ENCODE measurements at places on chromosomes 11 and 22.

GRCh38 chr11:109658190-109658589 is 236.2 kb downstream of the C11orf87 start:
- no peak for DNase-seq

GRCh38 chr11:101474666-101475065 is 109.1 kb downstream of the TRPC6 start:
- DNase-seq, result no peak

DNA sequence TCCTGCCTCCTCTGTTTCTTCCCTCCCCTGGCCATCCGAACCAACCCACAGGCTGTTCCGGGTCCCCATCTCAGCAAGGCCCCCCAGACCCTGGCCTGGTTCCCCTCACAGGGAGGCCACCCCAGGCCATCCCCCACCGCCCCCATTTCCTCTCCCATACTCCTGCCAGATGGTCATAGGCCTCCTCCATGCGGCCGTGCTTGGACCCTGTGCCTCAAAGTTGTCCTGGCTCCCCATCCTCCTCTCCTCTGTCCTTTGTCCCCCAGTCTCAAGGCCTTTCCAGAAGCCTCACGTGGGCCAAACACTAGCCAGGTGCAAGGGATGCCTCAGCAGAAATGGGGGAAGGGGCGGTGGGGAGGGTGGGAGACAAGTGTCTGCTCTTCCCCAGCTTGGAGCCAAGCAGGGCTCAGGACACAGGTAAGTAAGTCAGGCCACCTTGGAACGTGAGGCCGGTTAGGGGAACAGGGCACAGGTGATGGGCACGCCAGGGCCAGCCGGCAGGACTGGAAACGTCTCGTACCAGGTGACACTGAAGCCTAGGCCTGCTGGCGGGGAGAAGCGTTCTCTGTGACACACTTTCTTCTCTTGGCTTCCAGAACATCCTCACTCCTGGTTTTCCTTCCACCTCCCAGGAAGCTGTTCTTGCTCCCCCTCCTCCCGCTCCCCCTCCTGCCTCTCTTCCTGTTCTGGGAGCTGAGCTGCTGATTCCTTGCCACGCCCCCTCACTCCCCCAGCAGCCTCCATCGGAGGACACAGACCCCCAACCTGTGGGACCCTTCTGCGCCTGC is 31.5 kb upstream of the SLC22A12 start:
- no peak for DNase-seq

DNA sequence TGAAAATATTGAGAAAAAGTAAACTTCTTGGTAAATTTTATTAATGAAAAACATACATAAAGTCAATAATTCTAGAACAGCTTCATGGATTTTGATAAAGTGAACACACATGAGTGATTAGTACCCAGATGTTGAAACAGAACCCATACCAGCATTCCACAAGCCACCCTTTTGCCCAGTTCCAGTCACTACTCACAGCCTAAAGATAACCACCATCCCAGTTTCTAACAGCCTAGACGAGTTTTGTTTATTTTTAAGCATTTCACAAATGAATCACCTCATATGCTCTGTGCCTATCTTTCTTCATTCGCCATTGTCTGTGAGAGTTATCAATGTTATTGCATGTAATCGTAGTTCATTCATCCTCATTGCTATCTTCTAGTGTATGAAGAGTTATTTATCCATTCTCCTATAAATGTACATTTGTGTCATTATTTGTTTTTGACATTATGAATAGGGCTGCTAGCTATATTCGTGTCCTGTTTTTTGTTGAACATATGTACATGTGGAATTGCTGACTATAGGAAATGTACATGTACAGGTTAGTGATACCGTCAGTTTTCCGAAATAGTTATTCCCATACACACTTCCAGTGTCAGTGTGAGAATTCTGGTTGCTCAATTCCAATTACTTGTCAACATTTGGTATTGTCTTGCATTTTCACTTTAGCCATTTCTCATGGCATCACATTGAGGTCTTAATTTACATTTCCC is 44.5 kb upstream of the TEAD1 start:
- no peak for DNase-seq

DNA sequence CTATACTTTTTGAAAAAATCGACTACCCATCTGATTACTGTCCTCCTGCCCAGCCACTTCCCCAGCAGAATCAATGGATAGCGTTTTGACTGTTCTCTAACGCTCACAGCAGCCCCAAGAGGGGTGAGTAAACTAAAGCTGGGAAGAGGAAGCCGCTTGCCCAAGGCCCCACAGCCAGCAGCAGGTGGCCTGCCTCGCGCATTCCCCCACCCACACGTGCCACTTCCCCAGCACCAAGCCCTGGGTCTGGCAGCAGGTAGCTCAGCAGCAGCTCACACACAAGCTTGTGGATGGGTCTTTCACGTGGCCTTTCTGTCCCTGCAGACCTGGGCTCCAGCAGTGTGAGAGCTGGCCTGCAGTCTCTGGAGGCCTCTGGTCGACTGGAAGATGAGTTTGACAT is 34.3 kb downstream of the TOM1 start:
- no peak for DNase-seq

GRCh38 chr22:44119669-44120313 is 60.9 kb upstream of the PARVG start:
- no peak for DNase-seq

- DNase-seq, result no peak
Measured at GRCh38 chr11:102513869-102514268, 16.7 kb downstream of the MMP7 start.

DNA sequence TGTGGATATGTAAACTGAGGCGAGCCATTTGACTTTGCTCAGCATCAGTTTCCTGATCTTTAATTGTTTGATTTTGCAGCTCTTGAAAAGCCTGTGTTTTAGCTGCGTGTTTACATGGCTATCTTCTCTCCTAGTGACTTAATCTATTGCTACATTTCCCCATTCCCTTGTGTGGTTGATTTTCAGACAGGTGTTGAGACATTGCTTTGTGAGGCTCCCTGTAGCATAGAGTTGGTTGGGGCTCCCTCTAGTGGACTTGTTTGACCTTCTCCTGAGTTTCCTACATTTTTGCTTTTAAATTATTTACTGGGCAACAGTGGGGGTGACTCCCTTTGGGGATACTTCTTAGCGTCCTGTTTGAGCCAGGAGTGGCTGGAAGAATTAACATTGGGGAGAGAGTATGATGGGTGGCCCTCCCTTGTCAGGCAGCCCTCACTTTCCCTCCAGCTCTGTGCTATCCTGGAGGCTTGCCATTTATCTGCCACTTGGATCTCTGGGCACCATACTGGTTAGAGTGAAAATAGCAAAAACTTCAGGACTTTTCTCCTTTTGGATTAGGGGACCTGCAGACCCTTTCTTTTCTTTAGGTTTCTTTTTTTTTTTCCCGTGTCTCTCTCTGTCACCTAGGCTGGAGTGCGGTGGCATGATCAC is 9.2 kb upstream of the CBL start:
- DNase-seq, result peak; percentile 67

GRCh38 chr11:3341298-3341697 is 37.6 kb downstream of the ZNF195 start:
- peak; percentile 25 for DNase-seq

- no peak for DNase-seq
Measured at GRCh38 chr11:16606784-16607674, 131.4 kb upstream of the C11orf58 start.

GRCh38 chr11:76096552-76096951 is 109.8 kb downstream of the WNT11 start:
- no peak for DNase-seq

DNA sequence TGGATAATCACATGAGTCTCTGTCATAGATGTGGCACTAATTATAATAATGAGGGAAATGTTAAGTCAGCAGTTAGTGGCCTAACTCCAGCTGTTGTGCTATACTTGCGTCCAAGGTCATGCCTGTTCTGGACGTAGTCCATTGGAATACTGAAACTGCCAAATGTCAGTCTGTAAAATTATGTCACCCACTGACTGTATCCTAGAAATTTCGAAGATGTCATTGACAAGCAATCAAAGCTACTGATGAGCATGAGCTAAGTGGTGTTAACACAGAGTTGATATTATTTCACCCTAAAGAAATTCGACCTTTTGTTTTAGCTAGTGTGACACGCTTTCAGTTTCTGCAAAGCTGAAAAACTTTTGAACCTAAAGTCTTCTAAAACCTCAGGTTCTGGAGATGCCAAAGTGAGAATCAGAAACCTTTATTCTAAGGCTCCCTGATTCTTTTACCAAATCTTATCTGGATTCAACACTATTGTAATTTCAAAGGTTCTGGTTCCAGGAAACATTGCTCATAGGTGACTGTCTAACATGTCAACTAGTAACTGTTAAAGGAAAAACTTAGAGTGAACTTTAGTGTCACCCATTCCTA is 14.9 kb upstream of the ME3 start:
- DNase-seq, result no peak

- no peak for DNase-seq
Measured at GRCh38 chr22:19396561-19396933, 35.0 kb downstream of the HIRA start.

- no peak for DNase-seq
Measured at GRCh38 chr22:19527321-19527721, 3.1 kb upstream of the CLDN5 start.

DNA sequence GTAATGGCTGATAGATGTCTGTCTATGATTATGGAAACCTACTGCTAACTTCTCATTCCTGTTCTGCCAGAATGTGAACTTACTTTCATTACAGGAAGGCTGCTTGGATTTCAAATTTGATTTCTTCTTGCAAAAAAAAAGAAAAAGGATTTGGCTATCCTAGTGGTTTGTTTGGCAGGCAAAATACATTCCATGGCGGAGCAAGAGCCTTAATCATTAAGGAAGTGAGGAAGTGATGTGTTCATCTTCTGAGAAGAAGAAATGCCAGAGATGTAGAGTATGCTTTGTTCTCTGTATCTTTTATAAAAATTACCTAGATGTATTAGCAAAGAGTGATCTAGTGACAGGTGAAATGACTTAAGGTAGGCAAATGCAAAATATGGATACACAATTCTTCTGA is 356.3 kb downstream of the SOX6 start:
- no peak for DNase-seq

DNA sequence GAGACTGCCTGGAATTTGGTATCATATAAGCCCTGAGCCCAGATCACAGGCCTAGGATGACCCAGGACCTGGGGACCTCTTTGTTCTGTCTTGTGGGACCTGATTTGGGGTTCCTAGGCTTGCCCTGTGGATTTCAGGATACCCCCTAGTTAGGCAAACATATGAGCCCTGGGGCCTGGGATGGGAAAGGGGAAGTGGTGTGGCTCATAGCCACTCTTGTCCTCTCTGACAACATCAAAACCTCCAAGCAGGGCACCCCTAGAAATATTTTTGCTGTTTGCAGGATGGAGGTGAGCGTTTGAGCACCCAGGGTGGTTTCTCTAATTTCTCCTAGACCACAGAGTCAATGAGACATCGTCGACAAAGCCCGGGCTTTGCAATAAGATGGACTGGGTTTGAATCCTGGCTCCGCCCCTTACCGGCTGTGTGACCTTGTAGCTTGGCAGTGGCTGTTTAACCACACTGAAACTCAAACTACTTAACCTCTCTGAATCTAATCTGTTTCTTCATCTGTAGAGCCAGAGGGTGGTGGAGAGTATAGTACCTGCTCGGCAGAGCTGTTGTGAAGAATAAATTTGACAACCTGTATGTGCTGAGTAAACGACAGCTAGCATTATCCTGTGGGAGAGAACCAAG is 5.3 kb upstream of the LRRC10B start:
- no peak for DNase-seq

GRCh38 chr11:134332189-134332631 is 422 bp downstream of the GLB1L2 start:
- no peak for DNase-seq

- DNase-seq, result no peak
Measured at GRCh38 chr11:123139206-123139605, 55.8 kb downstream of the CLMP start.

GRCh38 chr22:32561163-32561562 is 86.6 kb downstream of the FBXO7 start:
- no peak for DNase-seq

DNA sequence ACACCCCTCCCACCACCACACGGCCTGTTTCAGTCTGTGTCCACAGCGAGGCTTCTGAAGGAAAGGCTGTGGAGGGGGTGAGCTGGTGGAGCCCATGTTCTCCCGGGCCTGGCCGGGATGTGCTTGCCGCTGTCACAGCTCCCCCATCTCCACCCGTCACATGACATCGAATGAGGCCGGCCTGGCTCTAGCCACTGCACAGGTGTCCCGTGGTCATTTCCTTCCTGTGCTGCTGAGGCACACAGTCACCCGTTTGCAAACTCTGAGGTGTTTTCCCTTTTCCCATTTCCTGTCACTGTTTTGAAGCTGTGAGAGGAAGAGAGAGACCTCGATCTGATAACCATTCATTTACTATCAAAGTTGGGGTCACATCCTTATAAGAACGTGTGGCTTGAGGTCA is 55.7 kb upstream of the CLDN5 start:
- no peak for DNase-seq

- no peak for DNase-seq
Measured at GRCh38 chr11:27013781-27014361, 20.0 kb downstream of the FIBIN start.

- no peak for DNase-seq
Measured at GRCh38 chr11:6601041-6601461, 2.4 kb downstream of the RRP8 start.

- no peak for DNase-seq
Measured at GRCh38 chr11:33835143-33835878, 56.6 kb downstream of the LMO2 start.

- DNase-seq, result no peak
Measured at GRCh38 chr11:122229078-122229477, 113.1 kb upstream of the BLID start.

DNA sequence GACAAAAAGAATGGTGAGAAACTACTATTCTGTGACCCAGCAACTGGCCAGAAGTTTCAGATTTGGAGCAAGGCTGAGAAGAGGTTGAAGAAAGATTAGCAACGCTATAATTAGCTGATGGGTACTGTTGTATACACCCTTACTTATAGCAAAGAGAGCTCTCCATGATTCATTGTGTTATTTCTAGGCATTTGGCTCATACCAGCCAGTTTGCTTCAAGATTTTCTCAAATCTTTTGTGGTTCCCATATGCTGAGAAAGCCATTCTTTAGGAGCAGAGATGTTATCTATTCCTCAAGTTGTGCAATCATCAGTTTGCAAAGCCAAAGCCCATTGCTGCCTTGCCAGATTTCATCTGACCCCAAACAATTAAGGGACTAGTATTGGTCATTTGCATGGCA is 179.4 kb downstream of the ETS1 start:
- no peak for DNase-seq

GRCh38 chr11:119374632-119375336 is 6.7 kb downstream of the USP2 start:
- no peak for DNase-seq

DNA sequence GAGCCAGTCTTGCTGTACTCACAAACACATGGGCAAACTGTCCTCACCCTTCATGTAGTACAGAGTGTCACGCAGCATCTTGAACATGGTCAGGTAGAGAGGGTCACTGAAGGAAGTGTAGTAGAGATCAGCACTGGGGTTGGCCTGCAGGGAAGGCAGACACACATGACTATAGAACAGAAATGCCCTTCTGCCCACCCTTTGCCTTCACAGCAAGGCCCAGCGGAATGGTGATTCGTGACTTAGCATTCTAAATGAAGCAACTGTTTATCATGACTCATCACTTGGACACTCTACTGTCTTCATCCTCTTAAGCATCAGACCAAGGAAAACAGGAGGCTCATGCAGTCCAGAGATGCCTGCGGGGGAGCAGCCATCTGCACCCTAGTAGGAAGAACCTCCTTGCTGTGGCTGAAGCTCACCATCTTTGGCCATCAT is 33.4 kb downstream of the SERPIND1 start:
- DNase-seq, result no peak

- no peak for DNase-seq
Measured at GRCh38 chr11:69444381-69445130, 36.9 kb upstream of the LINC01488 start.

- no peak for DNase-seq
Measured at GRCh38 chr22:31179345-31179744, 19.4 kb downstream of the RNF185 start.
